Activated CD4-positive, alpha-beta T cell treated with anti-CD3 and anti-CD28 coated beads for 4 hours (primary cell): ENCODE measurements at places on chromosomes 3 and 15.

DNA sequence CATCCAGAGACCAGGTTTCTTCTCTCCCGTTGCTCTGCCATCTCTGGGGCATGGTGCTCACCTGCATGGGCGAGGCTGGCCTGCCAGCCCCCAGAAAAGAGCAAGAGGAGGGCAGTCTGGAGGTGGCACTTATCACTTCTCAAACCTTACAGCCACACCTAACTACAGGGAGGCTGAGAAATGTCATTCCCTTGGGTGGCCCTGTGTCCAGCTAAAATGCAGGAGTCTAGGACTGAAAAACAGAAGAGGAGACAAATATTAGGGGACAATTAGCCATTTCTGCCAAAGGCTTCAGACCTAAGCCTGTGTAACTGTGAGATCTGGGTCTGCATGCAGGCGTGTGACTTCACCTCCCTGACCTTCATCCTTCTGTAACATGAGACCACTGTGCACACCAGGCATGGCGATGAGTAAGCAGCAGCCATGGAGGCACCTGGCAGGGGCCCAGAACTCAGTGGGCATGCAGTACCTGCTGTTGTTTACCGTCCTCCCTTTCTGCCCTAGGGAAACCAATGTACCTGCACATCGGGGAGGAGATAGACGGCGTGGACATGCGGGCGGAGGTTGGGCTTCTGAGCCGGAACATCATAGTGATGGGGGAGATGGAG is 83.4 kb downstream of the MESD start:
- no peak for DNase-seq

- DNase-seq: no peak
Measured at GRCh38 chr15:99708563-99708962, 24.7 kb downstream of the LYSMD4 start.

DNA sequence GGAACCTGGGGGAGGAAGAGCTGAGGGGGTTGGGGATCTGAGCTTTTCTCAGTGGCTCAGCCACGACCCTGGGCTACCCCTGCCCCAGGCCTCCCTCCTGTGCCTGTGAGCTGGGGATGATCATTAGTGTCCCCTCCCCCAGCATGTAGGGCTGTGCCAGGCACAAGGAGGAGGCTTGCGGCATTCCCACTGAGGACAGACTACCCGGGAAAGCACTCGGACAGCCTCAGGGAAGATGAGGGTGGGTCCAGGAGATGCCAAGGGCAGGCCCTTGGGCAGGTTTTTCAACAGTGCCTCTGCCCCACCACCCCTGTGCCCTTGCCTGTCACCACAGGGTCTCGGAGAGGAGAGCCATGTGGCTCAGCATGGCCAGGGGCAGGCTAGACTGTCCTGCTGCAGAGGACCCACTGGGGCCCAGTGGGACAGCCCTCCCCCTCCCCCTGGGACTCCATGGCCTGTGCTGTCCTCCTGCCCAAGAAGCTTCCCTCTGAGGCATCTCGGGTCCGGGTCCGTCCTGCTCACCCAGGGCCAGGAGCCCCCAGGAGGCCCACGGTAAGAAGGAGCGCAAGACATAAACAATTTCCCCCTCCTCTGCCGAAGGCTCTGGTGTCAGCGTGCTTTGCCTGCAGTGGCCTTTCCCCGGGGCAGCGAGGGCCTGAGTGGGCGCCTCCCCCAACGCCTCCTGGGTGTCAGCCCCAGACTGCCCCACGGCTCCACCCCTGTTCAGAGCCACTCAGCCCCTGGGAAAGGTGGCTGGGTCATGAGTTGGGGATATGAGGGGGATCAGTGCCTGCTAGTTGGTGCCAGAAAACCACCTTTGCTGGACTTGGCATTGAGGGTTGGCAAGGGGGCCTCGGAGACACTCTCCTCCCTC is 192.5 kb downstream of the GOLGA6L6 start:
- peak; percentile 2 for DNase-seq

DNA sequence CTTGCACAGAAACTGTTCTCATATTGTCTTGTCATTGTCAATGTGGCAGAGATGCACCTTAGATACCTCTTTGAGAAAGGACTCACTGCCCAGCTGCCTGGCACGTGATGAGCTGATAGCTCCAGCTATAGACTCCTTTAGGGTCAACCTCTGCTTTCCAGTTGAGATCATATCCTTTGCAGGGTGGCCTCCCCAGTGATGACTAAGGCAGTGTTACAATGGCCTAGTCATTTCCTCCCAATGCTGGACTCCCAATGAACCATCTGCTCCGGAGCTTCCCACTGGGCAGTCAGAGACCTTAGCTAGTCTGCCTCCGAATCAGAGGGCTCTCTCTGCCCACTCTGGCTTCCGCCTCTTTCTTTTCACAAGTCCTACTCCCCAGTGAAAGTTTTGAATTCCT is 79.5 kb downstream of the CHRD start:
- DNase-seq: no peak

- DNase-seq: no peak
Measured at GRCh38 chr3:197339841-197340520, 41.6 kb upstream of the DLG1 start.

GRCh38 chr15:32908872-32909271 is 191.1 kb downstream of the GREM1 start:
- DNase-seq: no peak

DNA sequence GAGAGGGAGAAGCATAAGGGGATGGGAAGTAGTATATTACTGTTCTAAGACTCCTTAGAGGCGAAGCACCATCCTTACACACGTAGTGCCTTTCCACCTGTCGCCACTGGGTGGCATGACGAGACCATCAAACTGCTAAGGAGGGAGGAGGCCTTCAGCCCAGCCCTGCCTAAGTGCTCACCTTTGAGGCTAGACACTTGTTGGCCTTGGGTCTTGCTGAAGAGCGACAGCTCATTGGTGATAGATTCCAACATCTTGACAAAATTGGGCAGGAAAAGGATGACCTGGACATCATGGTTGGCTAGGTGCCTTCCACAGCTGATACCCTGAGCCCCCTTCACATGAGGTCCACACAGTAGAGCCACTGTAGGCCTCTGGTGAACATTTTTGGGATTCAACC is 19.6 kb downstream of the CLK3 start:
- peak; percentile 66 for DNase-seq

- DNase-seq: no peak
Measured at GRCh38 chr3:86104154-86104553, 886.8 kb downstream of the VGLL3 start.

DNA sequence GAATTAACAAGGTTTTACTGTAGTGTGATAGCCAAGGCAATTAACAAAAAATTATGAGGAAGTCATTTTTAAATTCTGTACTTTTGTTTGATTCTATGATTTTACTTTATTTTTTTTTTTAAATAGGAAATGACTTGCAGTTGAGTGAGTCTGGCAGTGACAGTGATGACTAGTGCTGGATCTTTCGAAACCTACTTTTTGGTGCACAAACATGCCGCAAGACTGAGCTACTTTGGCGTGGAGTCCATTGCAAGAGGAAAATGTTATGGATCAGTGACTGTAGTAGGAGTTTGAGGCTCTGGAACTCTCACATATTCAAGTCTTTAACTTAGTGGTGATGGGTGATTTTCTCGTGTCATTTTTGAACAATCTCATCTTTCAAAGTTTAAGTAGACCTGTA is 11.6 kb downstream of the EAF1 start:
- no peak for DNase-seq

GRCh38 chr3:183081459-183082183 is 17.7 kb downstream of the MCCC1 start:
- DNase-seq: no peak

DNA sequence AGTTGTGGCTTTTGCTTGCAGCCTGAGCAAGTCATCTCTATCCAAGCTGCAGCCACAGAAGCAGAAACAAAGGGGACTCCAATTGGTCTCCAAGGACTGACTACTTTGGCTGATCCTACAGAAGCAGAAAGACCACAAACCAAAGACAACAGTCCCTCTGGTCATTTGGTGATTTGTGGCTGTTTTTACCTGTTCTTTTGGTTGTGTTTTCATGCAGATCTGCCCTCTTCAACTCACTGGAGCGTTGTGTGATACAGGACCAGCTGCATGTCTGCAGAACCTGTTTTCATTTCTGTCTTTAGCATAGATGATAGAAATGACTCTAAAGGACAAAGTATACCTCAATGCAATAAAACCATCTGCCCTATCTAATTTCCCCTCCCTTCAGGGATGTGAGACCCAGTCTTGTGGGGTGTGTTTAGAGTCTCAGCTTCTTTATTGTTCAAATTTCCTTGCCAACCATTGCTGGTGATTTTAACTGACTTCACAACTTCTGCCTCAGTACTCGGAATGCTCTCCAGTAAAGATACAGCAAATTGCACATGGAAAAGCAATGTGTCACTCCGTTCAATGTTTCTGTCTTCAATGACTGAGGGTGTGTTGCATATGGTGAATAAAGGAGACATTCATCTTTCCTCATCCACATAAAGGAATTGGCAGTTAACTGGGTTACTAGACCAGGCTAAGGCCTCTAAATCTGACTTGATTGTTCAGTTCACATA is 48.9 kb upstream of the SLC7A14 start:
- no peak for DNase-seq

DNA sequence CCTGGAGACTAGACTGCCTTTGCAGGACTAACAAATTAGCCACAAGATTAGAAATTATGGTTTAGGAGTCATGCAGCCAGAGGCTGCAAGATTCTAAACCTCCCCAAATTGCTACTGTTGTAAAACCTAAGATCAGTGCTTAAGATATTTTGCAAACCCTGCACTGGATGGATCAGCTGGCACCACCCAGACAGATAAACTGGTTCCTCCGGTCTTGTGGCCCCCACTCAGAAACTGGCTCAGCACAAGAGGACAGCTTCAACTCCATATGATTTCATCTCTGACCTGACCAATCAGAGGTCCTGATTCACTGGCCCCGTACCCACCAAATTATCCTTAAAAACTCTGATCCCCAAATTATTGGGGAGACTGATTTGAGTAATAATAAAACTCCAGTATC is 19.5 kb upstream of the PXYLP1 start:
- no peak for DNase-seq

GRCh38 chr3:53749448-53749847 is 96.8 kb downstream of the CHDH start:
- no peak for DNase-seq

DNA sequence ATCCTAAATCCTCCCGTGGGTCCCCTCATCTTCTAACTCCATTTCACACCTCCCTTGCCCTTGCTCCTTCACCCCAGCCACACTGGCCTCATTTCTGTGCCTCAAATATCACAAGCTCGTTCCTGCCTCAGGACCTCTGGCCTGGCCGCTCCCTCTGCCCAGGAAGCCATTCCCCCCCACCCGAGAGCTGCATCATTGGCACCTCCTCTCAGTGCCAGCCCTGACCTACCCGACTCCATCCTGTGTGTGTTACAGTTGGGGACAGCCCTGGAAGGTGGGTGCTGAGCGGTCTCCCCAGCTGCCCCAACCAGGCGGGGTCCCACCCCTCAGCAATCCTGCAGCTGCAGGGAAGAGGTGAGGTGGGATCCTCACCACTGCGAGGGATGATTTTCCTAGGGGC is 14.5 kb downstream of the PLXND1 start:
- DNase-seq: no peak

GRCh38 chr3:192655628-192656027 is 71.7 kb downstream of the FGF12 start:
- no peak for DNase-seq

GRCh38 chr15:66704019-66704802 is 2.2 kb downstream of the SMAD6 start:
- no peak for DNase-seq

DNA sequence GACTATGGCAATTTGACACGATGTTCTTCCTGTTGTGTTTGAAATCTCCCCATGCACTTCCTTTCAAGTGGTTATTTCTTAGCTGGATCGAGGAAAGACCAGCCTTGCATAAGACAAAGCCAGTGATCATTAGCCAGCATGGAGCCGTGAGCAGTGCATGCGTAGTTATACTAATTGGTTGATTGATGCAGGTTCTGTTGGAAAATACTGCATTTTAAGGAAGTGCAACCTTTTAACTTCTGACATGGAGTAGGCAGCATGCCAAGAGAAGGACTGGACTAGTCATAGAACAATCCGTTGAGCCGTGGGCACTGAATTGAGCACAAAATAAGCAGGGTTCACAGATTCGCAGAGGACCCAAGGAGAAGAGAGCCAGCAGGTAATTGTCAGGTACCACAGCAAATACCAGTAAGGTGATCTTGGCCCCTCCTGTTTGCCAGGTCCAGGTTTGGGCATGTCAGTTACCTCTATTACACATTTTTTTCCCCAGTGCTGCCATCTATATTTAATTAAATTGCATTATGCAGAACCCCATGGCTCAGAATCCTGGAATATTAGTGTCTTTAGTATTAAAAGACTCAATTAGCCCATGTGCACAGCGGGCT is 29.0 kb upstream of the BCL6 start:
- DNase-seq: no peak

GRCh38 chr3:39849992-39850715 is 40.7 kb downstream of the MYRIP start:
- no peak for DNase-seq

DNA sequence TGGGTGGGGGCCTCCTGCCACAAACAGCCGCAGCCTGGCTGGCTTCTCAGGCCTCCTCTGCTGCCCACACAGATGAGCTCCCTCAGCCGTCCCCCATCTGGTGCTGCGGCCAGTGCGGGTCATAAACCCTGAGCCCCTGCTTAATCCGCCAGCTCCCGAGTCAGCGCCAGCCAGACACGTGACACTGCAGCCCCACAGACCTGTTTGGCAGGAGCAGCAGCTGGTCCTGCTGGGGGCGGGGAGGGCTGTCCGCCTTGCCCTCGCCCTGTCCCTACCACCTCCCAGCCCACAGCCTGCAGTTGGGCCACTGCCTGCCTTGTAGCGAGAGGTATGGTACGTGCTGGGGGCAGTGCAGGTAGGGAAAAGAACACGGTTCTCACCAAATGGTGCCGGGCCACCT is 86.2 kb downstream of the IQSEC1 start:
- no peak for DNase-seq

- DNase-seq: no peak
Measured at GRCh38 chr3:184525337-184526087, 36.1 kb upstream of the EPHB3 start.

DNA sequence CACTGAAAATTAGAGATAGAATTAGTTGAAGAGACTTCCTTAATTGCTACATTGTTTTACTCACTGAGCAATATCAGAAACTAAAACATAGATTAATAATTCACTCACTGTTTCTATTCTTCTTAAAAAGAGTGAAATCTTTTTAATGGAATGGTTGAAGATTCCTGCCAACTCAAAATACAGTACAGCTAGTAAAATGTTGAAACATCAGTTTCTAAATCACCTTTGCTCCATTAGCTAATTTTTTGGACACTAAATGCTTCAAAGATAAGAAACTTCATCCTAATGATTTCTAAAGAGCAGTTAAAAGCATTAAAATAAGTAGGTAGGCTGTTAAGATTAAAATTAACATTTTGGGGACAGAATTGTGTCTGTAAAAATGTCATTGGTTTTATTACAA is 10.5 kb upstream of the NIT2 start:
- no peak for DNase-seq

- no peak for DNase-seq
Measured at GRCh38 chr15:58040150-58040549, 25.4 kb downstream of the ALDH1A2 start.

- peak; percentile 3 for DNase-seq
Measured at GRCh38 chr3:150385296-150386242, 22.5 kb upstream of the TSC22D2 start.
